Stomach (tissue), 19 donors: ENCODE measurements at places on chromosomes 13 and 19. TPM values are rescaled to one million over a fixed set of nuclear protein-coding genes. Genes with fewer than 3 reads are reported as not detected.

DNA sequence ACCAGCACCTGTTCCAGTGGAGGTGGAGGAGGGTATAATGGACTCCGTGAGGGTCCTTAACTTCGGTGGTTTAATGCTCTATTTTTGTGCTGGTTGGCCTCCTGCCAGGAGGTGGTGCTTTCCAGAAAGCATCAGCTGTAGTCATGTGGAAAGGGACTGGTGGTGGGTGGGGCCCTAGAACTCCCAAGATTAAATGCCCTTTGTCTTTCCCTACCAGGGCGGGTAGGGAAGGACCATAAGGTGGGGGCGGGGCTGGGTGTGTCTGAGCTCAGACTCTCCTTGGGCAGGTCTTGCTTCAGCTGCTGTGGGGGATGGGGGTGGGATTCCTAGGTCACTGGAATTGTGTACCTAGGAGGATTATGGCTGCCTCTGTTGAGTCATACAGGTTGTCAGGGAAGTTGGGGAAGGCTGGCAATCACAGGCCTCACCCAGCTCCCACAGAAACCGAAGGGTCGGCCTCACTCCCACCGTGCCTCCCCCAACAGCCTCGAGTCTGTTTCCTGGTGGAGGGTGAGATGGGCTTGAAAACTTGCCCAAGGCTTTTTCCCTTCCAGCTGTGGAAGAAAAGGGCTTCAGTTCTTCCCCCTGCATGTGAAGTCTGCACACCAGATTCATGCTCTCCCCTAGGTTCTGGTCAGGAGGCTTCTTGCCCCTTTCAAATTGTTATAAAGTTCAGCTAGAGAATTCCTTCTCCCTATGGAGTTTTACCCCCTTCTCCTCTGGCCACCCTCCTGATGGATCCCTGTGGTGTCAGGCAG, 60.3 kb upstream of the CLDN10 start:
- peak; percentile 22 for DNase-seq

DNA sequence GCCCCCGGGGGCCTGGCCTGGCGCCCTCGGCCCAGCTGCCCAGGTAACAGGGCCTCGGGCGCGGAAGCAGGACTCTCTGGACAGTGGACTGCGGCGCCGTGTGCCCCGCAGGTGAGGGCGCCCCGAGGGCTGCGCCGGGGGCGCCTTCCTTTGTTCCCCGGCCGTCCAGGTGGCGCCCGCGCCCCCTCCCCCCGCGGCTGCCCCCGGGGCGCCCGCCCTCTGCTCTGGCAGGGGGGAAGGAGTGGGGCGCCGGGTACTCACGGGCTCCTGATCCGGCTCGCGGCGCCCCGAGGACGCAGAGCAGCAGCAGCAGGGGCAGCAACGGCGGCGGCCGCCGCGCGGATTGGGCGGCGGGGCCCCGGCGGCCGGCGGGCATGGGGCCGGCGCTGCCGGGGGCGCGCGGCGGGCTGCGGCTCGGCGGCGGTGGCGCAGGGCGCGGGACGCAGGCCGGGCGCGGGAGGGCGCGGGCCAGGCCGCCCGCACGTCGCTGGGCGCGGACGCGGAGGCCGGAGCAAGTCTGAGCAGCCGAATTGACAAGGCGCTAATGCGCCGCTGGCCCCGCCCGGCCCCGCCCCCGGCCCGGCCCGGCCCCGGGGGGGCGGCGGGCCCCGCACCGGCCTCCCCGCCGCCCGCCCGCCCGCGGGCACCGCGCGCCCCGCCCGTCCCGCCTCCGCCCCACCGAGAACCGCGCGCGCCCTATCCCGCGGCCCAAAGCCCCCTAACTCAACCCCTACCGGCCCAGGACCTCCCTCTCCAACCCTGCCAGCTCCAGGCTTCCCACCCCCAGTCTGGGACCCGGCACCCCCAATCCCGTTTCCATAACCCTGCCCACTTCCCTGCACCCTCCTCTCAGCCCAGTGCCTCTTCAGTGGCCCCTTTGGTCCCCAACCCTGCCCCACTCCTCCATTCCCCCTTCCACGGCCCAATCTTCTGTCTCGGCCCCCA, at the start of gene CRLF1:
TSS of gene CRLF1 (minus strand) at position 519 of the 945 bp plus-strand sequence. CDS start at position 376, 143 bp downstream.
- DNase-seq = no peak

GRCh38 chr13:113591750-113592149, 7.2 kb downstream of the TFDP1 start:
- peak; percentile 18 for DNase-seq

GRCh38 chr13:71772361-71772760, 94.6 kb downstream of the DACH1 start:
- DNase-seq = no peak

GRCh38 chr19:18282021-18282787, 782 bp upstream of the JUND start:
- DNase-seq = no peak

DNA sequence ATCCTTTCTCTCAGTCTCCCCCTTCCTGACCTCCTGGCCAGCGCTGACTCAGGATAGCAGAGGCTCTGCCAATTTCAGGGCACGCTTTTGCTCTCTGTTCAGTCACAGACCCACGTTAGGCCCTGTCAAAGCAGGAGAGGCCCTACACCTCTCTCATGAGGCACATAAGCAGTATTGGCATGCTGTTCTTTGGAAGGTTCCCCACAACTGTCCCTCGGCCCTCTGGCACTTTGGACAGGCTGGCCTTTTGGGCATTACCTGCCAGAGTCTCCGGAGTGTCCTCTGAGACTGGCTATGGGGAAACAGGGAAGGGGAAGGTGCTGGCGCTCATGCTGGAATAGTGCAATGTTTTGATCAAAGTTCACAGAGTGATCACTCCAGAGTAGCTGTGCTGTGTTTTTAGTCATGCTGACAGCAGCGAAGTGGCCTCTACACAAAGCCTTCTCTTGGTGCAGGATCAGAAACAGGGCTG, 23.7 kb upstream of the UBE2L5 start:
- no peak for DNase-seq

Gene CEACAM8
- not detected for total RNA-seq

DNA sequence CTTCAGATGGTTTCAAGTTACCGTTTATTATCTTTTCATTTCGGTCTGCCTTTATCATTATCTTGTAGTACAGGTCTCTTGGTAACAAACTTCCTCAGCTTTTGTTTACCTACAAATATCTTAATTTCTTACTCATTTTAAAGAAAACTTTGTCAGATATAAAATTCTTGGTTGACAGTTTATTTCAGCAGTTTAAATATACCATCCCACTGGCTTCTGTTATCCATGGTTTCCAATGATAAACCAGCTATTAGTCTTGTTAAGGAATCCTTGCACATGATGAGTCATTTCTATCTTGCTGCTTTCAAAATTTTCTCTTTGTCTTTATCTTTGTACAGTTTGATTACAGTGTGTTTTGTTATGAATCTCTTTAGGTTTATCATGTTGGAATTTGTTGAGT, 308.3 kb upstream of the SPRY2 start:
- no peak for DNase-seq

DNA sequence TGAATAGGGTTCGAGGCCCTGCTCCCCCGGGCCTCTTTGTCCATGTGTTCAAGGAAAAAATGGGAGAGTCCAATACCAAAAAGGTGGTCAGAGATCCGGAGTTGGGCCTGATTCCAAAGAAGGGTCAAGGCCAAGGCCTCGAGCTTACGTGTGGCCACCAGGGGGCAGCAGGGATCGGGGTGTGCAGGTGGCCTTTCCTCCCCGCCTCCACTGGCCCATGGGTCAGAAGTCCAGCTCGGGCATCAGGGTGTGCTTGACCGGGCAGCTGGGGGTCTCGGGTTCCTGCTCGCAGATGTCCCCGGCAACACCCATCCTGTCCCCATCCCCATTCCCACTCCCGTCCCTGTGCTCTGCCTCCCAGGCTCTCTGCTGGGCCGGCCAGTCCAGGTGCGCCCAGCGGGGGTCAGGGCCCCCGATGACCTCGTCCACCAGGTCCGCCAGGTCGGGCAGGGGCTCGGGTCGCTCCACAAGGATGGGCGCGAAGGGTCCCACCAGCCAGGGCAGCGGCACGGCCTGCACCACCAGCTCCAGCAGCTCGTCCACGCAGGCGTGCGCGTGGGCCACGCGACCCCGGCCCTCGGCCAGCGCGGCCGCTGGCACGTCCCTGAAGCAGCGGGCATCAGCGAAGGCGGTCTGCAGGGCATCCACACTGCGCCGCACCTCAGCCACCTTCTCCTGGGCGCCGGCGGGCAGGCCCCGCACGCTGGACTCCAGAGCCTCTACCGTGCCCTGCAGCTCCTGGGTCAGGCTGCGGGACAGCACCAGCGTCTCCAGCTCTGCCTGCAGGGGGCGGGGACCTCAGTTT, 5.2 kb upstream of the PLIN4 start:
- peak; percentile 69 for DNase-seq

- peak; percentile 46 for DNase-seq
These were observed 136.8 kb downstream of the DCLK1 start for GRCh38 chr13:35994131-35994966.

- no peak for DNase-seq
These were observed 1.4 kb upstream of the SCEL start for GRCh38 chr13:77533875-77534788.

- no peak for DNase-seq
These were observed 419.3 kb upstream of the GPC6 start for GRCh38 chr13:92807353-92807752.

GRCh38 chr13:100269837-100270236, 180.9 kb downstream of the PCCA start:
- peak; percentile 87 for DNase-seq

GRCh38 chr19:7152568-7152967, 83.1 kb downstream of the ZNF557 start:
- DNase-seq = no peak

Gene PLEKHG2
- 1.4 TPM for total RNA-seq

DNA sequence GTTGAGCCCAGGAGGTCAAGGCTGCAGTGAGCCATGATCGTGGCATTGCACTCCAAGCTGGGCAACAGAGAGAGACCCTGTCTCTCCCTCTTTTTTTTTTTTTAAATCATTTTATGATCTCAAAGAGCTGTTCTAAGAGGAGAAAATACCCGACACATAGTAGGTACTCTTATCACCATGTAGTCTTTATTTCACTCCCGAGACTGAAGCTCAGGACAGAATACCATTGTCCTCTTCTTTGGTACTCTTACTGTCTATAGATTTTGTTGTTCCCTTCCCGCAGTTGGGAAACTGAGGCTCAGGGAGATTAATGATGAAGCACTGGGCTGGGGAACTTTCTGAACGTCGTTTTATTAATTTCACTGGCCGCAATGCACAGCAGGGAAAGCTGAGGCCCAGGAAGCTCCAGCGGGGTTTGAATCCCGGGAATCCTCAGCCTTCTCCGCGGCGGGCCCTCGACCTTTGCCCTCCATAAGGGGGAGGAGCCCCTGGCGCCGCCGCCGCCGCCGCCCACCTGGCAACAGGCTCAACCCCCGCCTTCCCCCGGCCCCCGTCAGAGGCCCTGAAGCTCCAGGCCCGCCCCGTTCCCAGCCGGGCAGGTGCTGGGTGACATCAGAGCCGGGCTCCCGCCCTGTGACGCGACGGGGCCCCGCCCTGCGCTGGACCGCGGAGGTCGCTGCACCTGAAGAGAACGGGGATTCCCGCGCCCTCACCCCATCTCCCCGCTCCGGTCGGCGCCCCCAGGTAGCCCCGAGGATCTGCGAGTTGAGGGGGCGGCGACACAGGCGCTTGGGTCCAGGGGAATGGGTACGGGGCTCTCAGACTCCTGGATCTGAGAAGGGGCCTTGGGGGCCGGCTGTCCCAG, 1.6 kb downstream of the MYH14 start:
- DNase-seq = peak; percentile 94

DNA sequence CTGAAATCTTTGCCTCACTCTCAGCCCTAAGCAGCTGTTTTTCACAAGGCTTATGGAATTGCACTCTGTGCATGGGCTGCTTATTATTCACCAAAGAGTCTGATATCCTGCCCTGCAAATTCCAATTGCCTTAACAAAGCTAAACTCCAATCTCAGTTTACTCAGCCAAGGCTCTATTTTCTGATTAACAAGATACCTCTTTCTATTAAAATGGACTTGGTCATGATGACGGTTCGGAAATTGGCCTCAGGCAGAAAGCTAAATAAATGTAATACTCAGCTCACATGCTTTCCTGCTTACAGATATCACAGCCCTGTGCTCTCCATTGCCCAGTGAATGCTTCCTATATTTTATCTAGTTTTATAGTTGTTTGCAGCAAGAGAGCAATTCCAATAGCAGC, 1270.8 kb downstream of the PCDH9 start:
- DNase-seq = no peak

- peak; percentile 97 for DNase-seq
These were observed at the start of gene IRF2BP1 for GRCh38 chr19:45885556-45886426. IRF2BP1 (minus strand) TSS chr19:45886141; CDS start chr19:45885774, 367 bp downstream.

Gene RNF113B
- total RNA-seq = not detected

- no peak for DNase-seq
These were observed 2.7 kb downstream of the ARGLU1 start for GRCh38 chr13:106565127-106565775.

- peak; percentile 86 for DNase-seq
These were observed 4.3 kb downstream of the BBC3 start for GRCh38 chr19:47226426-47227351.

GRCh38 chr13:44219577-44220548, 153.8 kb upstream of the SERP2 start:
- no peak for DNase-seq

DNA sequence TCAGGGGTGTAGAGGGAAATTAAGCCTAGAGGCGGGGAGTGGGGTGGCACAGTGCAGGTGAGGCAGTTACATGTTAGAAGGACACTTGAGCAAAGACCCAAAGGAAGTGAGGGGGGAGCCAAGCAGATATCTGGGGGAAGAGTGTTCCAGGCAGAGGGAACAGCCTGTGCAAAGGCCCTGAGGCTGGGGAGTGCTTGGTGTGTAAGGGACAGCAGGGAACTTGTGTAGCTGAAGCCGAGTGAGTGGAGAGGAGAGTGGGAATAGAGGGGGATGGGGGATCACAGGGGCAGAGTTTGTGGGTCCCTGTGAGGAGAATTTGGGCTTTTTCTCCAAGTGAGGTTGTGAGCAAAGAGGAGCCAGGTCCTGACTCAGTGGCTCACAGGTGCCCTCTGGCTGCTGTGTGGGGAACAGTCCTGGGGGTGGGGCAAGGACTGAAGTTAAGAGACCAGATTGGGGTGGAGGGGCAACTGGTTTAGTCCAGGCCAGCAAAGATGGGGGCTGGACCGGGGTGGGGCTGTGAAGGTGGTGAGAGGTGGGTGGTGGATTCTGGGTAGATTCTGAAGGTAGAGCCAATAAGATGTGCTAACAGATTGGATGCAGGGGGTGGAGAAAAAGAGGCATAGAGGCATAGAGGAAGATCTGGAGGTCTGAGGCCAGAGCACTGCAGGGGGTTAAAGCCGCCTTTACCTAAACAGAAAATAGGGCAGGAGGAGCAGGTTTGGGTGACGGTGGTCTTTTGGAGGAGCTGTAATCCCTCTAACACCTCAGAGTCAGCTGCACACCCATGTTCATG, 75.3 kb downstream of the CACNA1A start:
- DNase-seq = peak; percentile 35

DNA sequence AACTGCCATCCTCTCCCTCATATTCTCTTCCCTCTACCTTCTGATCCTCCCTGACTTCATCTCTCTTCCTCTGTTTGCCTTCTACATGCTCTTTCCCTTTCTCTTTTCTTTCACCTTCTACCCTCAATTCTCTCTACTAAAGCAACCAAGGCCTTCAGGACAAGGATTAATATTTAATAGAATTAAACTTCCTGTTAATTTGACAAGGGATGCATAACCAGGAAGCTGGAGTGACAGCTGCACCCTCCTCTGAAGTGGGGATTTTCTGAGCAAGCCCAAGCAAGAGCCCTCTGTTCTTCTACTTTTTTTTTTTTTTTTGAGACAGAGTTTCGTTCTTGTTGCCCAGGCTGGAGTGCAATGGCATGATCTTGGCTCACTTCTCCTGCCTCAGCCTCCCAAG, 63.4 kb upstream of the MED4 start:
- DNase-seq = no peak

GRCh38 chr19:46726971-46727501, 10.1 kb upstream of the PRKD2 start:
- DNase-seq = no peak

Gene GFY
- total RNA-seq = not detected

GRCh38 chr13:46165485-46166223, 16.3 kb downstream of the LCP1 start:
- DNase-seq = no peak
